Stimulated activated CD8-positive, alpha-beta memory T cell treated with anti-CD3 and anti-CD28 coated beads, Interleukin-7, amount 100 ng/mL, for 24 hours (primary cell): ENCODE measurements at places on chromosomes 7 and 10.

- DNase-seq = no peak
These were observed 4.8 kb downstream of the FGFR2 start for GRCh38 chr10:121593281-121594075.

- DNase-seq = no peak
These were observed 145.9 kb downstream of the CTNNA3 start for GRCh38 chr10:67550046-67550445.

GRCh38 chr7:127904670-127904985 is 126.6 kb downstream of the LRRC4 start:
- DNase-seq = no peak

- no peak for DNase-seq
These were observed 51.6 kb downstream of the CHST3 start for GRCh38 chr10:72015841-72016240.

DNA sequence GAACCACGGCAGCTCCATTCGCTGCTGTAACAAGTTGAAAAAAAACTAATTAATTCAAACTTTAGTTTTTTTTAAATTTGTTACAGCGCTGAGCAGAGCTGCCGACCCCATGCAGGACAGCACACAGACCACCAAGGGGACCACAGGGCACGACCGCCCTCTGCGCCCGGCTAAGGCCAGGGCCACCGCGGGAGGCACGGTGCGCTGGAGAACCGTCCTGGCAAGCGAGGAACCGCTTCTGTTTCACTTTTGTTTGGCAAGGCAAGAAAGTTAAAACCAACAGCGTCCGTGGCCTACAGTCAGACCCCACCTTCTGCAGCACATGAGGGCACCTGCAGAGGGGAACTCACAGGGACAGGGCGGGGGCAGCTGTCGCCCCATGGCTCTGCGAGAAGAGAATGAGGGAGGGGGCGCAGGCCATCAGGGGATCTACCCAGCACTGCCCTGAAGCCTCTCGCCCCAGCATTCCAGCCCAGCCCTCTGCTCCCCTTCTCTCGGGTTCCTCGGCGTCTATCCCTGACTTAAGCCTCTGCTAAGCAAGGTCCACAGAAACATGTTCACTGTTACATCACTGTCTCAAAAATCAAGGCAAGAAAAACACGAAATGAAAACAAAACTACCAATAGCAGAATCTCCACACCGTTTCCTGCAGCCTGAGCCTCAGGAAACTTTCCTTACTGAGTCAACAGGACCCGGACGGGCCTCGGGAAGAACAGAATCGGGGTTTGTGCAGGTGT is 204.4 kb downstream of the DIP2C start:
- no peak for DNase-seq

GRCh38 chr7:69739190-69739589 is 140.9 kb downstream of the AUTS2 start:
- DNase-seq = no peak

- no peak for DNase-seq
These were observed 292.9 kb downstream of the PTEN start for GRCh38 chr10:88156341-88156740.

DNA sequence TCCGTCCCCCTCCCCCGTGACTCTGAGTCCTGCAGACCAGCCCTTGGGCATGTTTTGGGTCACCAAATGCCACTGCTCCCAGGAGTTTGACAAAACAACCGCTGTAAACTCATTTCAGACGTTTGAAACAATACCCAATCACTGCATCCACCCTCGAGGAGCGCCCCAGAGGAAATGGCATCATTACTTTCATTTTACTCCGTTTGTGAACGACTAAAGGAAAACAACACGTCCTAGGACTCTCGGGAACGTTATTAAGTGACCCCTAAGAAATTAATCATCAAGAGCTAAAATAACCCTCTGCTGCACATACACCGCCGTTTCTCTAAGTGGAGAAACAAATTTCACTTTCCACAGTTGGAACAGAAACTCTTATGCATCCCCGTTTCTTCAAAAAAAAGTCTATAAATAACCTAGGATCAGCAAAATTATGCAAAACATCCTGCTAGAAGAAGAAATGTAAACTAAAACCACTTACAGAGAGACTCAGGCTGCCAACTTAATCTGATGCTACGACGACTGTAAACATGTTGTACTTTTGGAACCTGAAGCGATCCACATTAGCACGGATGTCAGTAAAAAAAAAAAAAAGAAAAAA is 109.9 kb upstream of the EFCAB10 start:
- no peak for DNase-seq
